Stimulated activated naive B cell treated with anti-CD40 and anti-IgM and Interleukin-4, amounts not matched to agents 10 μg/mL and 1 μg/mL and 100 μg/mL, for 72 hours (primary cell): ENCODE measurements at places on chromosomes 3 and 15.

DNA sequence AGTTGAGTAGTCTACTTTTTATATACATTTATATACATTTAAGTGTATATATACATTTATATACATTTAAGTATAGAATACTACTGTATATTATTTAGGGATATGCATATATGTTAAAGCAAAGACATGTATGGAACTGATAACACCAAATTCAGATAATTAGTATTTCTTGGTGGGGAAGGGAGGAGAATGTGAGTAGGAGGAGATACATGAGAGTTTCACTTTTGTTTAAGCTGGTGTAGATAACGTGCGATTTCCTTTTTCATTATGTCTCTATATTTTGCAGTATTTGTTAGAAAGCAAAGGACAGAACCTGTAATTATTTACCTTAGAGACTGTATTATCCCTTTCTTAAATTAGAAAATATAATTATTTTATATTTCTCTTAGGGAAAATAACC lies 16.6 kb upstream of the NIT2 start:
- H3K27me3 ChIP-seq, result no peaks in the 10 kb centered on the region
- H3K27ac ChIP-seq, result no peak overlapping the region
- peaks cover 8% of the 10 kb centered on the region for H3K36me3 ChIP-seq
- H3K4me1 ChIP-seq, result peaks cover 4% of the 10 kb centered on the region
- no peak overlapping the region for H3K4me3 ChIP-seq

DNA sequence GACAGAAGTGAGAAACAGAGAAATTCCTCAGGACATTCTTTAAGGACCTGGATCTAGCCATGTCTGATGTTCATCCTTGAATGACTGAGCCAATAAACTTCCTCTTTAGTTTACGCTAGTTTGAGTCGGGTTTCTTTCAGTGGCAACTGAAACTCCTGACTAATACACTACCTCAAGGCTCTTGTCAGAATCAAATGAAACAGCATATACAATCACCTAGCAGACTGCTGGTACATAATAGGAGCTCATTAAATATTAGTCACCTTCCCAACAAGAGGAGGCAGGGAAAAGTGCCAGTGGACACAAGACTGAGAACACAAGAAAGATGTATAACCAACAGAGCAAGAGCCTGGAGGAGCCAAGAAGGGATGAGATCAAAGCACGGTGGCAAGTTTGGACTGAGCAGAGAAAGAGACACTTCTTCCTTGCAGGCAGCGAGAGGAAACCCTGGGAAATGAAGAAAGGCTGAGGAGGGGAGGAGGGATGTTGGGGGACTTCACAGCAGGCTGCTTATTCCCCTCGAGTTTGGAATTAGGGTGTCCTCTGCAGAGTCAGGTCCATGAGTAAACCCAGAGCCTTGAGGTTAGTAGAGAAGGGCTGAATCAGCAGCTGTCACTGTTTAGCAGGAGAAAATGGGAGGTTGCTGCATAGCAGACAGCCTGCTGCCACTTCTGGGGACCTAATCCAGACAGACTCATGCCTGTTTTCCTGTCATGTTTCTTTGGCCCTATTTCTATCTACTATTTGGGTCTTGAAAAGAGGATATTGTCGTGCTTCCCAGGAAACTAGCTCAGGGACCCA lies 73.3 kb downstream of the MRPL46 start:
- H3K4me3 ChIP-seq, result no peak overlapping the region
- no peak for DNase-seq
- H3K27me3 ChIP-seq, result no peaks in the 10 kb centered on the region
- no peaks in the 10 kb centered on the region for H3K36me3 ChIP-seq
- H3K27ac ChIP-seq, result no peak overlapping the region

GRCh38 chr3:168988853-168989252 lies 674.7 kb downstream of the MECOM start:
- H3K27me3 ChIP-seq, result no peaks in the 10 kb centered on the region
- no peak for DNase-seq
- no peak overlapping the region for H3K27ac ChIP-seq
- no peak overlapping the region for H3K4me3 ChIP-seq
- no peaks in the 10 kb centered on the region for H3K4me1 ChIP-seq

GRCh38 chr3:128835096-128835495 lies 44.3 kb upstream of the ACAD9 start:
- no peak overlapping the region for H3K27ac ChIP-seq
- no peak for DNase-seq
- H3K36me3 ChIP-seq, result no peaks in the 10 kb centered on the region
- no peaks in the 10 kb centered on the region for H3K27me3 ChIP-seq

DNA sequence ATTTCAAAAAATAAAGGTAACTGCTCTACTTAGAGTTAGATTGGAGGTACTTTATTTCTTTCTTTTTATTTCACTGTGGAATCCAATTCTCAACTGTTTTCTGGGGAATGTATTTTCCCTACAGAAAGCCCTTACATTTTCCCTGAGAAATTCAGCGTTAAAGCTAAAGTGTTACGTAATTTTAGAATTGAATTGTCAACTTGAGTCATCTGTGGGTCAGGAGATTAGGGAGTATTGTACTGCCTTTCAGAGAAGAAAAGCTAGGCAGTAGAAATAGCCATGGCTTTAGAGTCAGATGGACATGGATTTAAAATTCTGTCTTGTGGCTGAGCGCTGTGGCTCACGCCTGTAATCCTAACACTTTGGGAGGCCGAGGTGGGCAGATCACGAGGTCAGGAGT lies 728.6 kb downstream of the ROBO1 start:
- no peak for DNase-seq
- no peaks in the 10 kb centered on the region for H3K27me3 ChIP-seq
- H3K36me3 ChIP-seq, result no peaks in the 10 kb centered on the region
- H3K4me3 ChIP-seq, result no peak overlapping the region
- H3K4me1 ChIP-seq, result no peaks in the 10 kb centered on the region

GRCh38 chr15:98076021-98076816 lies 115.7 kb downstream of the ARRDC4 start:
- H3K27me3 ChIP-seq, result no peaks in the 10 kb centered on the region
- no peak overlapping the region for H3K27ac ChIP-seq
- H3K36me3 ChIP-seq, result no peaks in the 10 kb centered on the region
- DNase-seq, result no peak
- no peak overlapping the region for H3K4me3 ChIP-seq
- peaks cover 4% of the 10 kb centered on the region for H3K4me1 ChIP-seq

GRCh38 chr3:43707998-43708397 lies 17.3 kb downstream of the ABHD5 start:
- H3K4me3 ChIP-seq, result no peak overlapping the region
- no peaks in the 10 kb centered on the region for H3K27me3 ChIP-seq
- no peak for DNase-seq
- peaks cover 3% of the 10 kb centered on the region for H3K4me1 ChIP-seq

DNA sequence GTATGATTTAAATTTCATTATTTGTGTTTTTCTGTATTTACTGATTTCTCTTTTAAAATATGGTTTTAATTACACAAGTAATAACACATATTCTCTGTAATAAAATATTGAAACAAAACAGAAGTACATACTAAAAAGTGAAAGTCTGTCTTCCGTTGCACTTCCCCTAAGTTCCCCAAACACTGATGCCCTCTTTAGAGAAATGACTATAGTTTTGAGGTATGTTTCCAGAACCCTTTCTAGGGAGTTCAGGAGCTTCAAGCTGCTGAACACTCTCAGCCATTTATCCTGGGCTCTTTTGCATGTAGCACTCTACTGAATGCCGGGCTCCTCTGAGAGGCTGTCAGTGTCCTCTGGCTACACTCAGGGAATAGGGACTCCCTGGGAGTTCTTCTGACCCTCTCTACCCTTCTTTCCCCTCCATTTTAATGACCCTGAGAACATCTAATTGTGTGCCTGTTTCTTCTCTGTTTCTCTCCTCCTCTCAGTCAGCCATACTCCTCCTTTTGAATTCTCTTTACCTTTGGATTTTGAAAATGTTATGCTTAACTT lies 60.4 kb upstream of the KCNAB1 start:
- H3K27me3 ChIP-seq, result peaks cover 7% of the 10 kb centered on the region
- no peak overlapping the region for H3K27ac ChIP-seq
- no peak for DNase-seq
- H3K36me3 ChIP-seq, result no peaks in the 10 kb centered on the region
- H3K4me1 ChIP-seq, result no peaks in the 10 kb centered on the region
- H3K4me3 ChIP-seq, result no peak overlapping the region
